Activated CD4-positive, alpha-beta T cell treated with anti-CD3 and anti-CD28 coated beads, Interleukin-2, amount 50 U/mL, for 48 hours (primary cell): ENCODE measurements at places on chromosomes 4 and X.
A peak's percentile ranks its signal among the peaks of the same experiment; 100 is the strongest.

GRCh38 chr4:145153181-145153903, 27.0 kb downstream of the OTUD4 start:
- DNase-seq, result no peak

DNA sequence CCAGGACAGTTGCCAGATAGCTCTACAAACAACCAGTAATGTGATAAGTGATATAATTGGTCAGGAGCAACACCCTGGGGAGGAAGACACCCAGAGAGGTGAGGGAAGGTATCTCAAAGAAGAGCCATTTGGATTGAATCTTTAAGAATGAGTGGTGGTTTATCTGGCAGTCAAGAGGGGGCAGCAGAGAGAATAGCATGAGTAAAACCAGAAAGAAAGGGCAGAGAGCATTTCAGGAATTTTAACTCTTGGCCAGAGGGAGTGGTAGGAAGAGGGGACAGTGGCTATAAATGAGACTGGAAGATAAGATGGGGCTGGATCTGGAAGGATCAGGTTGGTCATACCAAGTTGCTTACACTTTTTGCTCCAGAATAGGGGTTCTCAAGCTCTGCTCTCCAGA, 5.9 kb upstream of the SEPTIN6 start:
- DNase-seq, result no peak

- no peak for DNase-seq
These were observed 83.1 kb downstream of the GRIA3 start for GRCh38 chrX:123267220-123267619.

DNA sequence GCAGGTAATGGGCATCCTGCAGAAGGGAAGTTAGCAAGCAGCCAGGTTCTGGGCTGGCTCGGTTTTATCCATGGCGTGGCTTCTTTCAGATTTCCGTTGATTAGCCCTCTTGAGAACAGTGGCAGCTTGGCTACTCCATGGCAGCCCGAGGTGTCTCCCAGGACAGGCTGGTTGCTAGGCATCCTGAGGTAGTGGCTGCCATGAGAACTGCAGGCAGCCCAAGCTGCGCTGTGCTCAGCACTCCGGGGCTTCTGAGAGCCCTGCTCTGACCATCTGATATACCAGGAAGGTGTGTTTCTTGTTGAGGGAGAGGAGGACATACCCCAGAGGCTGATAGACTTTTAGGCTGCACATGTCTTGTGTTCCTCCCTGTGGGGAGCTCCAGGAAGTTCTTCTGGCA, 253.4 kb upstream of the CASK start:
- no peak for DNase-seq

DNA sequence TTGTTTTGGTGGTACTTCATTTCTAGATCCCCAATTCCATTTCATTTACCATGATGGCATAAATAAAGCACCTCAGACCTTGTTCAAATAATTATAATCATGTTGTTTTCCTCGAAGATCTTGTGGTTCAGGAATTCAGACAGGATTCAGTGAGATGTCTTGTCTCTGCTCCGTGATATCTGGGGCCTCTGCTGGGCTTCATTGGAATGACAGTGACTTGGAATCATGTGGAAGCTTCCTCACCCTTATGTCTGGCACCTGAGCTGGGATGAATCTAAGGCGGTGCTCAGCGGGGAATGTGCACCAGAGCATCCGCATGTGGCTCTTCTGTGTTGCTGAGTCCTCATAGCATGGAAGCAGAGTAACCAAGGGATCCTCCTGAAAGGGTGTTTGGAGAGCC, 132.2 kb downstream of the VEGFC start:
- no peak for DNase-seq

DNA sequence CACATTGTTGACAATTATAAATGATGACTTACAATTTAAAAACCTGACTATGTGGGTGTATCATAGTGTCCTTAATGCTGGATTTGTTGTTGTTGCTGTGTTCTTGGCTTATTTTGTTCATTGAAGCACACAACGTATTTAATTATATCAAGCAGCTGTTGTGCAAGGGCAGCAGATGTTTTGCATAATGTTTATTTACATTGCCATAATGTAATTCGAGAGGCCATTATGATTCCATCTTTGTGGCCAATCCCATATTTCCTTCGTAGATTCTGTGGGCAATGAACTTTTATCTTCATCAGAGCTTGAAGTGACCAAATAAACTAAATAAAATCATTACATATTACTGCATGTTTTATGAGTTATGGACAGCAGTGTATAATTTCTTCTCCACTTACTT, 422.6 kb upstream of the GALNTL6 start:
- no peak for DNase-seq

GRCh38 chr4:28443801-28444412, 1583.3 kb downstream of the STIM2 start:
- DNase-seq, result no peak

DNA sequence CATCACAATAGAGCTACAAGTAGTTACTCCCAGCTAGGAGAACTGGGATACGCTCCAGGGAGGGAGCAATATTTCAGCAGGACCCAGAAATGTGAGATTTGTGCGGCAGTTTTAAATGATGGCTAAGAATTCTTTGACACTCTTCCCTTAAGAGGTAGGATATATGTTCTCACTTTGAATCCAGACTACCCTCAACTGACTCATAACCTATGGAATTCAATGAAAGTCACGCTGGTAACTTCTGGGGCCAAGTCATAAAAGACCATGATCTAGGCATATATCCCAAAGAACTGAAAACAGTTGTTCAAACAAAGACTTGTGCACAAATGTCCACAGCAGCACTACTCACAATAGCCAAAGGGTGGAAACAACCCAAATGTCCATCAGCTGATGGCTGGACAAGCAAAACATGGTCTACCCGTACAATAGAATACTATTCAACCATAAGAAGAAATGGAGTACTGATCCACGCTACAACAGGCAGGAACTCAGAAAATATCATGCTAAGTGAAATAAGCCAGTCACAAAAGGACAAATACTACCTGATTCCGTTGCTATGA, 10.5 kb downstream of the CD99L2 start:
- DNase-seq, result no peak

GRCh38 chrX:9899640-9900111, 67.5 kb upstream of the CLDN34 start:
- peak; percentile 14 for DNase-seq

GRCh38 chrX:153966841-153967535, 4.6 kb downstream of the HCFC1 start:
- peak; percentile 61 for DNase-seq

GRCh38 chrX:38431525-38431924, 79.1 kb downstream of the OTC start:
- DNase-seq, result no peak

DNA sequence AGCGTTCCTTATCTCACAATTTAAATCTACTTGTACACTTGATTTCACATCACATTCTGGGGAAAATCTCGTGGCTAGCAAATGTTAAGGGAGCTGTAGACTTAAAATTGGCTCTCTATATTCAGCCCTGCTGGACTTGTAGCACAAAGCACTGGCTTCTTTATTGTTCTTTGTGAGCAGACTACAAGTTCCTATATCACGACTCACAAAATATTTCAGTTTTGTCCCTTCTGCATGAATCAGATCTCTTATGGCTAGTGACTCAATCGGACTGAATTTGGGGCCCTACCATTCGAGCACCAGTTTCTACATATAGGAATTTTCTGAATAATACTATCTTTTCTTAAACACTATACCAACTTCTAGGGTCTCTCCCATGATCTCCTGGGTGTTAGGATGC, 390.1 kb downstream of the ADAM29 start:
- no peak for DNase-seq
